Mesothelial cell of epicardium (in vitro differentiated cells): ENCODE measurements at places on chromosomes 7 and 10.
A peak's percentile ranks its signal among the peaks of the same experiment; 100 is the strongest.

- DNase-seq, result no peak
- peaks cover 36% of the 10 kb centered on the region for H3K27me3 ChIP-seq
- no peak overlapping the region for H3K4me3 ChIP-seq
- H3K27ac ChIP-seq, result no peak overlapping the region
- H3K36me3 ChIP-seq, result peaks cover 3% of the 10 kb centered on the region
- no peaks in the 10 kb centered on the region for H3K4me1 ChIP-seq
These were observed 52.9 kb downstream of the PFKFB3 start for GRCh38 chr10:6255548-6256061.

DNA sequence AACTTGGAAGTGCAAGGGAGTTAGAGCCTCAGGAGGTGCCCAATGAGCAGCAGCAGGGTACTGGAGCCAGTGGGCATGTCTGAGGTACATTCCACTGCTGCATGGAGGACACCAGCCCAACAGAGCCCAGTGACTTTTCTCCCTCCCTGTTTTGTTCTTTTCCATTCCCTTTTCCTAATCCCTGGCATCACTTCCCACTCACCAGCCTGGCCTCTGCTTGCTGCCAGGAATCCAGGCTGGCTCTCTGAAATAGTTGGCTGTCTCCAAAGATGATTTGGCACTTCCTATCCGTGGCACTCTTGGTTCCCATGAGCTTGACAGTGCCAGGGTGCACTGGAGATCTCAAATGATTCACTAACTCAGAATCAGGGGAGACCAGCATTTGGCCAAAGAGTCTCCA lies 97.7 kb upstream of the ZPBP start:
- no peaks in the 10 kb centered on the region for H3K36me3 ChIP-seq
- H3K4me3 ChIP-seq, result no peak overlapping the region
- DNase-seq, result no peak
- H3K4me1 ChIP-seq, result no peaks in the 10 kb centered on the region
- H3K27me3 ChIP-seq, result peaks cover 54% of the 10 kb centered on the region

GRCh38 chr7:2499719-2500430 lies 19.7 kb upstream of the LFNG start:
- H3K4me3 ChIP-seq, result no peak overlapping the region
- no peak overlapping the region for H3K27ac ChIP-seq
- DNase-seq, result no peak
- H3K36me3 ChIP-seq, result no peaks in the 10 kb centered on the region
- no peaks in the 10 kb centered on the region for H3K27me3 ChIP-seq

- H3K4me1 ChIP-seq, result no peaks in the 10 kb centered on the region
- H3K27ac ChIP-seq, result no peak overlapping the region
- peaks cover 79% of the 10 kb centered on the region for H3K27me3 ChIP-seq
- H3K36me3 ChIP-seq, result no peaks in the 10 kb centered on the region
- H3K4me3 ChIP-seq, result no peak overlapping the region
These were observed 53.3 kb downstream of the ADCYAP1R1 start for GRCh38 chr7:31105256-31105950.

GRCh38 chr7:20021831-20022230 lies 195.4 kb downstream of the MACC1 start:
- no peak for DNase-seq
- H3K27me3 ChIP-seq, result no peaks in the 10 kb centered on the region
- H3K4me1 ChIP-seq, result peaks cover 6% of the 10 kb centered on the region
- no peak overlapping the region for H3K27ac ChIP-seq
- no peak overlapping the region for H3K4me3 ChIP-seq

DNA sequence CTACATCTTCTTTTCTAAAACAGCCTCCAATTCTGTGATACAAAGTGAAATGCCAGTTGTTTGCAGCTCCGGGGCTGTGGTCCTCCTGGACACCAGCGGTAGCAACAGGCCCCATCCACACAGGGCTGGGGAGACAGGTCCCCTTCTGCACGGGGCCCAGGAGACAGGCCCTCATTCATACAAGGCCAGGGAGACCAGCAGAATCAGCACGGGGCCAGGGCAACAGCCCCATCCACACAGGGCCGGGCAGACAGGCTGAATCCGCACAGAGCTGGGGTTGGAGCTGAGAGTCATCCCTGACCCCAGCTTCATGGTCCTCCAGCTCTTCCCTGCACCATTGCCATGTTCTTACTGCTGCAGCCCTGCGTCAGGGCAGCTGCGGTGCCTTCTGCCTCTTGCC lies 238.6 kb downstream of the MGMT start:
- H3K4me3 ChIP-seq, result no peak overlapping the region
- H3K36me3 ChIP-seq, result peaks cover 6% of the 10 kb centered on the region
- H3K27ac ChIP-seq, result no peak overlapping the region
- H3K27me3 ChIP-seq, result no peaks in the 10 kb centered on the region
- no peak for DNase-seq

GRCh38 chr7:91566402-91566732 lies 302.1 kb downstream of the FZD1 start:
- no peak overlapping the region for H3K4me3 ChIP-seq
- no peaks in the 10 kb centered on the region for H3K36me3 ChIP-seq
- DNase-seq, result no peak
- H3K27ac ChIP-seq, result peak overlapping the region; percentile 81

GRCh38 chr7:151767557-151767956 lies 109.4 kb downstream of the PRKAG2 start:
- peaks cover 28% of the 10 kb centered on the region for H3K27me3 ChIP-seq
- no peaks in the 10 kb centered on the region for H3K4me1 ChIP-seq
- H3K27ac ChIP-seq, result no peak overlapping the region
- no peak for DNase-seq
- no peaks in the 10 kb centered on the region for H3K36me3 ChIP-seq

DNA sequence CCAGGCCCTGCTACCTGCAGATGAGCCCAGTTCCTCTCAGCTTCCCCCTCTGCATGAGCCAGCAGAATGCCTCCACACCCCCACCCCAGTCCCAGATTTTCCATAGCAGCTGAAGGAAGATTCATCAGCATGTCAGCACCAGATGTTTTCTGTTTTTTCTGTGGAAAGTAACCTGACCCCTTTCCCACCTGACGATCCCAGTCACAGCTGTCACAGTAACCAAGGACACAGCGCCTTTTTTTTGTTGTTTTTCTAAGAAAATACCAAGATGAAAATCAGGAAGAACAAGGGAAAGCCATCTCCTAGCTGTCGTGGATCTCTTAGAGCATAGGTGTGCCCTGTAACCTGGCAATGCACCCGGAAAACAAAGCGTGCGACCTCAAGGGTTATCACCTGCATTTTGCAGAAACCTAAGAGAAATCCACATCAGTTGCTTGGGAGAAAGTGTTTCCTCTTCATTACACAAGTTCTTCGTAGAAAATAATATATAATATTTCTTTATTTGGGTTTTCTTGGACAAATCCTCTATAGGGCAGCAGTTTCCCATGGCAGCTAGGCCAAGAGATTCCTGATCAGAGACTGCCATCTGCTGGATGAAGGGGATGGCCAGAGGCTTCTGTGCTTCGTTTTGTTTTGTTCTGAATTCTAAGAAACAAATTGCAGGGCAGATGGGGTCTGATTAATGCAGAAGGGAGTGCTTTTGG lies 401.9 kb downstream of the TNS3 start:
- H3K27me3 ChIP-seq, result no peaks in the 10 kb centered on the region
- H3K4me1 ChIP-seq, result peaks cover 14% of the 10 kb centered on the region
- H3K27ac ChIP-seq, result peak overlapping the region; percentile 70
- no peak overlapping the region for H3K4me3 ChIP-seq

GRCh38 chr10:32459051-32459698 lies 13.2 kb downstream of the CCDC7 start:
- H3K4me3 ChIP-seq, result no peak overlapping the region
- no peak overlapping the region for H3K27ac ChIP-seq
- peaks cover 7% of the 10 kb centered on the region for H3K36me3 ChIP-seq
- H3K27me3 ChIP-seq, result no peaks in the 10 kb centered on the region
- no peak for DNase-seq
- H3K4me1 ChIP-seq, result no peaks in the 10 kb centered on the region

GRCh38 chr10:23253780-23254179 lies 61.7 kb downstream of the PTF1A start:
- no peak overlapping the region for H3K27ac ChIP-seq
- peaks cover 70% of the 10 kb centered on the region for H3K27me3 ChIP-seq
- no peak for DNase-seq
- H3K4me3 ChIP-seq, result no peak overlapping the region
- no peaks in the 10 kb centered on the region for H3K36me3 ChIP-seq

- H3K27ac ChIP-seq, result no peak overlapping the region
- H3K36me3 ChIP-seq, result no peaks in the 10 kb centered on the region
- no peaks in the 10 kb centered on the region for H3K4me1 ChIP-seq
- H3K4me3 ChIP-seq, result no peak overlapping the region
These were observed 276.5 kb upstream of the TEX47 start for GRCh38 chr7:89072081-89072480.

- H3K4me3 ChIP-seq, result no peak overlapping the region
- DNase-seq, result no peak
- H3K27ac ChIP-seq, result no peak overlapping the region
- no peaks in the 10 kb centered on the region for H3K36me3 ChIP-seq
- H3K27me3 ChIP-seq, result no peaks in the 10 kb centered on the region
- no peaks in the 10 kb centered on the region for H3K4me1 ChIP-seq
These were observed 621.3 kb downstream of the ANKRD7 start for GRCh38 chr7:118845791-118846190.

DNA sequence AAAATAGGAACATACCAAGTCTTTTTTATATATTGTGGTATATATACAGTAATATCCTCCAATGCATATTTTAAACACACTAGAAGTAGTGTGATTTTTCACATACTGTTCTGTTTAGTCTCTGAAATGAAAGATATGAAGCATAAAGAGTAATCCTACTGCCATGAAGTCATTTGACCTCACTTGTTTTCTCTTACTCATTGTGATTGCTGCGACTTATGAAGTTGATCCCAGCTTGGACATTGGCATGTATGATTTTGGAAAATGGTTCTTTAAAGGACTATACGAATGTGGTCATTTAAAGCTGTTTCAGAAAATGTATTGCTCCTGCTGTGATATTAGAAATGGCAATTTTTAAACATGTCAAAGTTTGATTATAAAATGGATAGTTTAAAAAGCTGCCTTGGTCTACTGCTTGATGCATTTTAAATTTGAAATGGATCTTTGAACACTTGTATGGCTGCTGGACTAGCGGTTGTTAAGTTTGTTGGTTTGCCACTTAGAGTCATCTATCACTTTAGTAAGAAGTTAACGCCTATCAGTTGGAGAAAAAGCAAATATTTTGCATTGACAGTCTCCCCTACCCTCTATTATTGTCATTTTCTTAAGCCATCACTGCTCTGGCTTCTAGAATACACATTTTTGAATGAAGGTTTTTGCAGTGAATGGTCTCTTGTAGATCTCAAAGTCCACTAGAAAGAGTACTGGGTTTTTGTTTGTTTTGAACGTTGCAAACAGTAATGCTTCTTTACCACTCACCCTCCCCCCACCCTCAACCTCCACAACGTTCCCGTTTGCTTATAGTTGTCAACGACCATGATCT lies 881 bp upstream of the PCGF5 start:
- peaks cover 17% of the 10 kb centered on the region for H3K4me1 ChIP-seq
- no peak overlapping the region for H3K27ac ChIP-seq
- peaks cover 42% of the 10 kb centered on the region for H3K27me3 ChIP-seq

DNA sequence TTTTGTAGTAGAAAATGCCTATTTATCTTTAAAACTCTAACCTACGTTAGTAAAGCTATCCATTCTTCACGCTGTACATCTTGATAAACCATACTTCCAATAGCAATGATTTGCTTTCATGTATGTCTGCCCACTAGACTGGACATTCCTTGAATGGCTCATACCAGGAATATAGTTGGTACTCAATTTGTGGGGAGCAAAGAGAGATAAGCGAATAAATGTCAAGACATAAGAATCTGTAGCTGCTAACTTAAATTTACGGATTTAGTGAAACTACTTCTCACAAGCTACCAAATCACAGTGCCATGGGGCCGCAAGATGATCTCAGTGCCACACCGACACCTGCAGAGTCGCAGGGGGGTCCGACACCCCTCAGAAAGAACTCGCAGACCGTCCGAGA lies 763 bp upstream of the RALA start:
- peak overlapping the region; percentile 92 for H3K4me3 ChIP-seq
- no peaks in the 10 kb centered on the region for H3K36me3 ChIP-seq
- H3K27me3 ChIP-seq, result no peaks in the 10 kb centered on the region
- H3K27ac ChIP-seq, result peak overlapping the region; percentile 99

- no peaks in the 10 kb centered on the region for H3K36me3 ChIP-seq
- peak overlapping the region; percentile 58 for H3K4me3 ChIP-seq
- peaks cover 13% of the 10 kb centered on the region for H3K4me1 ChIP-seq
- H3K27ac ChIP-seq, result no peak overlapping the region
- no peak for DNase-seq
- peaks cover 8% of the 10 kb centered on the region for H3K27me3 ChIP-seq
These were observed 239.7 kb upstream of the INHBA start for GRCh38 chr7:41942468-41943093.

DNA sequence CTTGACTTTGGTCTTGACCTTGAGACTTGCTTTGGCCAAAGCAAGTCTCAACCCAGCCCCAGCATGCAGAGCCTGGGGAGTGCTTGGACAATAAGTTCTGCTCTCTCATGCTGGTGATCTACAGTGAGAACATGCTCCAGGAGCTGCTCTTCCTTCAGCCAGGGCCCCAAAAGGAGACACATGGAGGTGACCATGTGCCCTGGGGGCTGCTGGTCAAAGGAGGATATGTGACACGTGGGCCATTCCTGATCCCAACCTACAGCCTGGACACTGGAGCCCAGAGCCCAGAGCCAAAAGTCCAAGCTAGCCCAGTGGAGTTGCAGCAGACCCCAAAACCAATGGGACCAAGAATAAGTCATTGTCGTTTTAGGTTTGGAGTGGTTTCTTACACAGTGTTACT lies 78.2 kb upstream of the CHST15 start:
- H3K36me3 ChIP-seq, result no peaks in the 10 kb centered on the region
- H3K27me3 ChIP-seq, result peaks cover 2% of the 10 kb centered on the region
- H3K4me3 ChIP-seq, result no peak overlapping the region
- peaks cover 4% of the 10 kb centered on the region for H3K4me1 ChIP-seq

DNA sequence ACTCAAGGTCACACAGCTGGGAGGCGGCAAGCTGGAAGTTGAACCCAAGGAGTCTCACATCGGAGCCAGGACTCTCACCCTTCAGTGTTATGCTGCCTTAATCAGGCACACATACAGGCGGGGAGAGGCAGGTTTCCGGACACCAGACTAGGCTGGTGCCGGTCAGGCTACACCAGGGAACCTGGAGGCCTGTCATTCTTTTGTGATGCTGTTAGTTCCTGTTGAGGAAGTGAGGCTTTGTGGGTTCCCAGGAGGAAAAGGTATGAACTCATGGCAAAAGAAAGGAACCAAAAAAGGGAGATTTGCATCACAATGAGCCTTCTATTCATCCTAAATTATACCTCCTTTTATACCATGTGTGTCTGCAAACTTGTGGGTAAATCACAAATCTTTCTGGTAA lies 103.8 kb downstream of the TCF7L2 start:
- no peaks in the 10 kb centered on the region for H3K27me3 ChIP-seq
- peaks cover 9% of the 10 kb centered on the region for H3K36me3 ChIP-seq
- peak overlapping the region; percentile 78 for H3K27ac ChIP-seq
- no peak for DNase-seq

GRCh38 chr7:23893176-23893941 lies 183.3 kb downstream of the STK31 start:
- H3K27me3 ChIP-seq, result no peaks in the 10 kb centered on the region
- DNase-seq, result no peak
- H3K27ac ChIP-seq, result peak overlapping the region; percentile 2
- H3K36me3 ChIP-seq, result no peaks in the 10 kb centered on the region
- H3K4me3 ChIP-seq, result no peak overlapping the region
